ENCODE measurements at places on chromosomes 13 and 19. TPM values are rescaled to one million over a fixed set of nuclear protein-coding genes. Genes with fewer than 3 reads are reported as not detected.

The IGFL2 gene
- total RNA-seq, result not detected

The FFAR1 gene
- not detected for total RNA-seq

The SIGLEC9 gene
- 0.48 TPM for total RNA-seq

The GJB6 gene
- 8.3 TPM for total RNA-seq

The UBE2L5 gene
- total RNA-seq, result not detected

The PSPN gene
- total RNA-seq, result 1.2 TPM

The ZNF430 gene
- total RNA-seq, result 18.1 TPM

The LILRA5 gene
- not detected for total RNA-seq
